ENCODE measurements at places on chromosomes 11 and 22.

- DNase-seq = peak; percentile 22
These were observed 7.1 kb downstream of the SNU13 start for GRCh38 chr22:41681616-41682015.

- peak; percentile 84 for DNase-seq
These were observed 4.4 kb upstream of the WEE1 start for GRCh38 chr11:9568854-9569587.

DNA sequence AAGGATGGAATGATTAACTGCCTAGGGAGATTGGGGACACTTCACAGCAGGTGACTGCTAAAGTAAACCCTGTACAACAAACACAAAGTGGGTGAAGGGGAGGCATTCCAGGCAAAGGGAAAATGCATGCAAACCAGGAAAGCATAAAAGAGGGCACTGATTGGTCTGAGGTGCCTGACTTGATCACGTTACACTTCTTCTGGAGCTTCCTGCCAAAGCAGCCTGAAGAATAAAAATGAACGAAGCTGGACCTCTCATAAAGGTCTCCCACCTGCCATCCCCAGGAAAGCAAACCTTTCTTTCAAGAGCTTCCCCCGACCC lies 46.7 kb upstream of the SCUBE2 start:
- DNase-seq = no peak

- peak; percentile 38 for DNase-seq
These were observed 34.7 kb upstream of the SEPTIN5 start for GRCh38 chr22:19679522-19680101.

DNA sequence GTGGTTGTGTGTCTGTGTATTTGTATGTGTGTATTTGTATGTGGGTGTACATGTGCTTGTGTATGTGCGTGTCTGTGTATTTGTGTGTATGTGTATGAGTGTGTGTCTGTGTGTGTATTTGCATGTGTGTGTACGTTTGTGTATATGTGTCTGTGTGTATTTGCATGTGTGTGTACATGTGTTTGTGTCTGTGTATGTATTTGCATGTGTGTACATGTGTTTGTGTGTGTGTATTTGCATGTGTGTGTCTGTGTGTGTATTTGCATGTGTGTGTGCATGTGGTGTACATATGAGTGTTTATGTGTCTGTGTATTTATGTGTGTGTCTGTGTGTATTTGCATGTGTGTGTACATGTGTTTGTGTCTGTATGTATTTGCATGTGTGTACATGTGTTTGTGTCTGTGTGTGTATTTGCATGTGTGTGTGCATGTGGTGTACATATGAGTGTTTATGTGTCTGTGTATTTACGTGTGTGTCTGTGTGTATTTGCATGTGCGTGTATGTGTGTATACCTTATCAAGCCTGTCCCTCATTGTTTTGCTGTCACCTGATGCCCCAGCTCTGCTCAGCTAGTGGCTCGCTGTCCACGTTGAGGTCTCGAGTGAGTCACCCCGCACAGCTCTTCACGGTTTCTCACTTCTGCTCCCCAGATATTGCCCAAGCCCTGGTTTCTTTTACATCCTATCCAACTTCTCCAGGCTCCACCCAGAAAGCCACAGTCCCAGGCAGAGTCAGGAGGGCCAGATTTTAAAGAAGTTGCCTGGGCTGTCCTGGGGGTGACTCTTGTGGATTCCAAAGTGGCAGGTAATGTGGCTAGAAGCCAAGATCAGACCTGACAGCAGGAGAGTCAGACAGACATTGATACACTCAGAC lies 15.2 kb downstream of the MB start:
- DNase-seq = no peak

- DNase-seq = no peak
These were observed 13.6 kb downstream of the IL17RA start for GRCh38 chr22:17098379-17098819.

GRCh38 chr11:81892770-81893635 lies 840.7 kb downstream of the FAM181B start:
- no peak for DNase-seq

- DNase-seq = peak; percentile 67
These were observed 121.5 kb upstream of the RAG2 start for GRCh38 chr11:36719358-36720107.

DNA sequence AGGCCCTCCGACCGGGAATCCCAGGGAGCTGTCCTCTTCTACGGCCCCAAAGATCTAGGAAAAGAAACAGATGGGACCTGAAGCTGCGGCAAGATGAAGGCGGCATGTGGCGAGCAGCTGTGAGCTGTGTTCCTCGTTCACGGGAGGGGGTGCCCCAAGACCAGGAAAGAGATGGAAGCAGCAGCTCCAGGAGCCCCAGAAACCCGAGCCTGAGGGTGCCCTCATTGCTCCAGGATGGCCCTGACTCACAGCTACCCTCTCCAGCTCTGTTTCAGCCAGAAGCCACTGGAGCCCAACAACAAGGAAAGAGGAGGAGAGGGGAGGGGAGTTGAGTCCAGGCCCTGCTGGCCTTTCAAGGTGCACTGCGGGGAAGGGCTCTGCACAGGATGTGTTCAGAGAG lies 23.7 kb upstream of the NAP1L4 start:
- DNase-seq = no peak

- peak; percentile 21 for DNase-seq
These were observed 61.5 kb downstream of the CACNG2 start for GRCh38 chr22:36641902-36642640.

DNA sequence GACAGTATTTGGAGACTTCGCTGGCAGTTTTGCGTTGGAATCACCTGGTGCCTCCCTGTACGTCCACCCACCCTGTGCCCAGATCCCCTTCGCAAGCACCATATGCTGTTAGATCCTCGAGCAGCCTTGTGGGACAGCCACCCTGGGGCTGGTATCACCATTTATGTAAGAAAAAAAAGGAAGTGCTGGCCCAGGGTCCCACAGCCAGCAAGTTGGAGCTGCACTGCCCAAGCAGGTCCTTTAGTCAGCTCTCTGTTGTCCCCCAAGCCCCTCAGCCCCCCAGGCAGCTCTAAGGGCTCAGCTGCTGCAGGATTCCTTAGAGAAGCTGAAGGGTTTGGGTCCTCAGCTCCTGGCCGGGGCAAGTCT lies 80.3 kb downstream of the FBLN1 start:
- DNase-seq = no peak

DNA sequence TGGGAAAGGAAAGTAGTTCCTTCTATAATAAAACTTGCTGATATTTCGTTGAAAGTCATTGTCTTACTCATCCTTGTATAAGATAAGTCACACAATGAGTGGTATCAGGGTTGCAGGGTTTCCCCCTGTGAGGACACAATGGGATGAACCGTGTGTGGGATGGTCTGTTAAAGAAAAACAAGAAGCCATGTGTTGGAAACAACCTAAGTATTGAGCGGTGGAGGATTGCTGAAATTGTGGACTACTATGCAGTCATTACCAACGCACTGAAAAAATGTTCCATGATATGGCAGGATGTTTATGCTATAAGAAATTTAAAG lies 28.6 kb downstream of the PTPRJ start:
- DNase-seq = no peak

DNA sequence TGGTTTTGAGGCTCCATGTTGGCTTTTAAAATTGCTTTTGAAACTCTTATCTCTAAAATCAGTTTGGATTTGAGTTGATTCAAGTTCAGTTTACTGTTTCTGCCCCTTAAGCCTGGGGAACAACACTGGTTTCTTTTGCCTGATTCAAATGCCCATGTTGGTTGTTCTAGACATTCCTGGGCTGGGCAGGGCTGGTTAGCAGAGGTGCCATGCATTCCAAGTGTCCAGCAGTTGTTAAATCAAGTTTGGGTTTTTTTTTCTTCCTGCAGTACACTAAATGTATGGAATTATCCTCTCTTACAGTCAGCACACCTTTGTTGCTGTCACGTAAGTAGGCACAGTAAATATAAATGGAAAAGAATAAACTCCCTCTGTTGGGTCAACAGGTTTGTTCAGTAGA lies 67.2 kb upstream of the MTMR2 start:
- DNase-seq = no peak

DNA sequence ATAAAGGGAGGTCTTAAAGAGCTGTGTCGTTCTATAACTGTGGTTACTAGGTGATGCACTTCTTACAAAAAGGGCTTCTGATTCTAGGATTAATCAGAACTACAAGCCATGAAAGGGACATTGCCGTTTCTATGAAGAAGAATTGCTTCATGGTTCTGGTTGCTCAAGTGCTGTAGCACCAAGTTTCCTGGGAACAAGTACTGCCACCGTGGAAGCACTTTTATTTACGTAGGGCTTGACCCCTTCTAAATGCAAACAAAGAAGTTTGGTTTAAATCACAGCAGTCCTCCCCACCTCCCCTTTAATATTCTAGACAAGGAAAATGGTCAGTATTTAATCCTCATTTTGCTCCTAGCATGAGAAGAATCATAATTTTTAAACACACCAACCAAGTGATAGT lies 9.8 kb downstream of the YAP1 start:
- peak; percentile 37 for DNase-seq

- no peak for DNase-seq
These were observed 2.0 kb downstream of the GNAZ start for GRCh38 chr22:23072077-23072910.

DNA sequence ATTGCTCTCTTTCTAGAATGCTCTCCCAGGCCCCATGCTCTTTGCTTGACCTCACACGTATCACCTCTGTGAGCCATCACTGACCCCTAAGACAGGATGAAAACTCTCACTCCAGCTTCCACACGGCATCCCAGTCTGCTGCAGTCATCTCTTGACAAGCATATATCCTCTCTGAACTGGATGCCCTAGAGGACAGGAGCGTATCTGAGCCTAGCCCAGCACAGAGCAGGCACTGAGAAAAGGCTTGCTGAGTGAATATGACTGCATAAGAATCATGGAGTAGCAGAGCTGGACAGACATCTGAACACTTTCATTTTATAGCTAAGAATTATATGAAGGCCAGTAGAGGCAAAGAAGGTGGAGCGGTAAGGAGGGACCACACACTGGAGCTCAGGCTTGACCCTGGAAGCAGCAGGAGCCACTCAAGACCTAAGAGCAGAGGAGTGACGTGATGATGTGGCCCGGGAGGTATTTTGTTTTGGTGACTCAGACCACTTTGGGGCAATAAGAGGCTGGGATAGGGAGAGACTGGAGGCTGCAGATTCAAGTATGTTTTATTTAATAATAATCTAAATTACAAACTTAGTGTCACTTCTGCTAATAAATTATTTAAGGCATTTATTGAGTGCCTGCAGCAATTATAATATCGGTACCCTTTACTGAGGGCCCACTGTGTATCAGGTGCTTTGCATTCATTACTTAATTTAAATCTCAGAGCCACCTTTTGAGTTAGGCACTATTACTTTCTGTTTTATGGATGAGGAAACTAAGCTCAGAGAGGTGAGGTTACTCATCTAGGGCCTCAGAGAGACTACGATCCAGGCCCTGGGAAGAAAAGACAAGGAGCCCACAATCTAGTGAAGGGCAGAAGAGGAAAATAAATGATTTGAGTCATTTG lies 42.6 kb downstream of the MAP6 start:
- peak; percentile 50 for DNase-seq

DNA sequence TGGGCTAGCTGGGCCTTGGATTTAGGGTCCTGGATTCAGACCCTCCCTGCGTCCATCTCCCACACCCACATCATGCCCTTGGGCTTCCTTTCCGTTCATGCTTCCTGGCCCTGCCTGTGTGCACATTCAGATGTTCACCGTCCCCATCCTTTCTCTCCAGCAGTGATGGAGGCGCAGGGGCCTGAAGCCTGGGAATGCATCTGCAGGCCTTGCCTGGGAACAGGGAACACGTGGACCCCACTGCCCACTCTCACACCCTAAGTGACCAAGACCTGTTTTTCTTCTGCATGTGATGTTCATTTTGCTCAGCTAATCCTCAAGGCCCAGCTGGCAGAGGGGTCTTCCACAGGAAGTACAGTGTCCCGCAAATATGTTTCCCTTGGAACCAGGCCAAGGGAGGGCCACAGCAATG lies 91.6 kb upstream of the PARVA start:
- no peak for DNase-seq

DNA sequence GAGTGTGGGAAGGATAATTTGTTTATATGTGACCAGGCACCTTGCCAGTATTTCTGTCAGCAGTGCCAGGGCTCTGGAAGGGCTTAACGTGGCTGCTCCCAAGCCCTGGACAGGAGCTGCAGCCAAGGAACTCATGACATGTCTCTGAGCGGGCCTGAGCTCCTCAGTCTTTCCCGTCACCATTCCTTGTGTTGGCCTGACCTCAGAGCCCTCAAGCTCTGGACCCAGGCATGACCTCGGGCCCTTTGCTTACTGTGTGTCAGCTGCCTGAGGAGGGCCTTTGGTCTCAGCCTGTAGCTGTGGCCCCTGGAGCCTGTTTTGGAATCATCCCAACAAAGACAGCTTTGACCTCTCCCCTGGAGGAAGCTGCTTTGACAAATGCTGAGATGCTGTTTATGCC lies 264.1 kb upstream of the PLET1 start:
- no peak for DNase-seq

DNA sequence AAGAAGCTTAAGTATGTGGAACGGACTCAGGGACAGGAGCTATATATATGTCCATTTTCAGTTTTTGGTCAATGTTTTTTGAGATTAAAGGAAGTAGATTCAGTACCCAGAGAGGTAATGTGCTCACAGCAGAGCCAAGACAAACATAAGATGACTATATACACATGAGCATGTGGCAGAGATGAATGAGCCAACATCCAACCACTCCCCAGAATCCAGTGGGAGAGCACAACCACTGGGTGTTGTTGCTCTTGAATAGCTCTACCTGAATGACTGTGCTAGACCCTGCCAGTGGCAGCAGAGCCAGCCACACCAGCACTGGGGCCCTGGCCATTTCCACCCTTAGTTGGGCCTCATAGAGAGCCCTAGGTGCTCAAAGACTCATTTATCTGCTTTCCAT lies 10.7 kb upstream of the SYTL2 start:
- DNase-seq = no peak

DNA sequence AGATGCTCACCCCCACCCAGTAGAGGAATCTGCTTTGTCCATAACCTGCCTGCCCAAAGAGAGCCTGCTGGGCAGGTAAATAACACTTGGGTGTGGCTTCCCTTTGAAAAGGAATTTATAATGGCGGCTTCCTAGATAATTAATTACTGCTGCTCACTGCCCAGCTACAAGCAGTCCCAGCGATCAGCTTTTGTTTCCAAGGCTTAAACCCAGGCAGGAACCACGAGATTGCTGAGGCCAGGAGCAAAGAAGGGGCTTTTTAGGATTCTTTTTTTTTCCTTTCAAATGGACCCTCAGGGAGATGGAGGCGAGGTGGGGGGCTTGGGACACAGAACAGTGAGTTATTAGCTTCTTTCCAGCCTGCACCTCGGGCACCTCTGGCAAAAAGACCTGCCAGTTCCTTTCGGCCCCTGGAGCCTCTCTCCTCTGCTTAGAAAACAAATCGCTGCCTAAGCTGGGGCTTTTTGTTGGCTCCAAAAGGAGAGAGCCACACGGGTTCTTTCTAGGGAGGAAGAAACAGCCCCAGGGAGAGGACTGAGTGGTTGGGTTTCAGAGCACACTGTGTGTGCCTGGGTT lies 107.2 kb downstream of the TSPAN18 start:
- DNase-seq = peak; percentile 69

GRCh38 chr11:9575260-9576240 lies 2.1 kb downstream of the WEE1 start:
- DNase-seq = peak; percentile 89

DNA sequence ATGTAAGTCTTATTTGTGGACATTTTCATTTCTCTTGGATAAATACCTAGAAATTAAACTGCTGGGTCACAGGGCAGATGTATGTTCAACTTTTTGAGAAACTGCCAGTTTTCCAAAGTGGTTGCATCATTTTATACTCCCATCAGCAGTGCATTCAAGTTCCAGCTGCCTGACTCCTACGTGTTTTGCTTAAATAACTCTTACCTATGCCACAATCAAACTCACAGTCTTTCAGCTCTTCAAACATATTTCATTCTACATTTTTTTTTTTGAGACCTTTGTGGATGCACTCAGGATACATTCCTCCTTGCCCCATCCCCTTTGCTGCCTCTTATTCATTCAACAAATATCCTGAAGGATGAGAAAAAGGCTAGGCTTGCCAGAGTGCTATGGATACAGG lies 9.2 kb downstream of the TCF20 start:
- DNase-seq = no peak
